ENCODE measurements at places on chromosomes 6 and 20. TPM values are rescaled to one million over a fixed set of nuclear protein-coding genes. Genes with fewer than 3 reads are reported as not detected.

DNA sequence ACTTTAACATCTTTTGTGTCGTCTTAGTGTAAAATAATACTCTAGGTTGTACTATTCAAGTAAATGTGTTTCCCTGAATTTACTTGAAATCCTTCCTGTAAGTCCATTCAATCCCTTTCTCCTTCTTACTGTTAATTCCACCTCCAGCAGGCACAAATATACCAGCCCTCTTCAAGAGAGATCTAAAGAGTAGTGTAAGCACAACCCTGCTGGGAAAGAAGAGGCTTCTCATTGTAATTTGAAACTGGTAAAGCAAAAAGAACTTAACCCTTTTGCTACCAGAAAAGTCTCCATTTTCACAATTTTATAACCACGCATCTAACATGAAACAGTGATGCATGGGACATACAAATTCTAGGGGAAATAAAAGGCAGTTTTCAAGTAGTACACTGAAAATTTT is at the start of gene BMP5:
Gene BMP5 (minus strand): TSS at position 191 of the 400 bp plus-strand sequence. CDS start 725 bp downstream, outside the sequence.
- no peak for DNase-seq

- DNase-seq: no peak
Measured at GRCh38 chr20:45538209-45538799, 978 bp downstream of the WFDC6 start.

- DNase-seq: no peak
Measured at GRCh38 chr6:41335943-41336342, 535 bp downstream of the NCR2 start.

PSORS1C2 gene
- not detected for total RNA-seq

POPDC3 gene
- total RNA-seq: not detected

Measured in mucosa of descending colon (tissue), 3 donors.